ENCODE measurements at places on chromosomes 5 and 9. TPM values are rescaled to one million over a fixed set of nuclear protein-coding genes. Genes with fewer than 3 reads are reported as not detected.

Gene MYO10
- 15.3 TPM for total RNA-seq

Gene OR2K2
- not detected for total RNA-seq

Gene SPDL1
- 11.5 TPM for total RNA-seq

Gene PKD2L2
- 0.08 TPM for total RNA-seq

Gene SHOC1
- total RNA-seq, result not detected

Gene MTMR12
- total RNA-seq, result 28.7 TPM

Gene PTBP3
- total RNA-seq, result 34.1 TPM

Gene DRD1
- 0.17 TPM for total RNA-seq

Gene WWC1
- total RNA-seq, result 5.9 TPM
